ENCODE measurements at places on chromosomes 11 and 22.

DNA sequence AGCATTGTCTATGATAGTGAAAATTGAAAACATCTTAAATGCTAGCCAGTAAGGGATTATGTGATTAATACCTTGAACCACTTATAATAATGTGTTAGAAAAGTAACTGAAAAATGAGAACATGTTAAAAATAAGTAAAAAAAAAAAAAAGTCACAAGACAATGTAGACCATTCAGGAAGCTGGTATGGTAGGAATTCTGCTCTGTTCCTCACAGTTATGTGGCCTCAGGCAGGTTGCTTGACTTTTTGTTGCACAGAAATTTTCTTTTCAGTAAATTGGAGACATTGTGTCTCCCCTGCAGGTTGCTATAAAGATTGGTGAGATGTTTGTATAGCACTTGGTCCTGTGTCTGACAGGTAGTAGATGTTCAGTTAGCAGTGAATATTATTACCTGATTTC is 17.3 kb upstream of the PLET1 start:
- no peak for DNase-seq

GRCh38 chr11:93131709-93132108 is 66.1 kb downstream of the SLC36A4 start:
- no peak for DNase-seq

DNA sequence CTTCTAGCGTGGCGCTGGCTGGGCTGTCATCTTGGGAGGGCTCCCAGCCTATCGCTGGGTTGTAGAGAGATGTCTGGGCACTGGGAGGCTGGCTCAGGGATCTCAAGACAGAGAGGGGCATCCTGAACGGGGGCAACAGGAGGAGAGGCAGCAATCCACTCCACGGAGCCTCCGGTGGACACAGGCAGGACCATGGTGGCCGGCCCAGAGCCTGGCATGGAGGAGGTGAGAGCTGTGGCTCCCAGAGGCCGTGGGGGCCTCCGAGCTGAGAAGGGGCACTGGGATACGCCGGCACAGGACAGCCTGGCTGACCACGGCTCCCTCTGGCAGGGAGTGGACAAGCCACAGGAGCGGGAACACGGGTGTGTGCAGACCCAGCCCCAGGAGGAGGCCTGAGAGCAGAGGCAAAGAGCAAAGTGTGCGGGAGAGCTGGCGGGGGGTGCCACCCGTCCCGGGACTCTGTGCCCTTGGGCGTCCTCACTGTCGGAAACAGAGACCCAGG is 9.1 kb downstream of the MRGPRF start:
- DNase-seq, result no peak

GRCh38 chr11:108405706-108406105 is 61.6 kb downstream of the C11orf65 start:
- no peak for DNase-seq

DNA sequence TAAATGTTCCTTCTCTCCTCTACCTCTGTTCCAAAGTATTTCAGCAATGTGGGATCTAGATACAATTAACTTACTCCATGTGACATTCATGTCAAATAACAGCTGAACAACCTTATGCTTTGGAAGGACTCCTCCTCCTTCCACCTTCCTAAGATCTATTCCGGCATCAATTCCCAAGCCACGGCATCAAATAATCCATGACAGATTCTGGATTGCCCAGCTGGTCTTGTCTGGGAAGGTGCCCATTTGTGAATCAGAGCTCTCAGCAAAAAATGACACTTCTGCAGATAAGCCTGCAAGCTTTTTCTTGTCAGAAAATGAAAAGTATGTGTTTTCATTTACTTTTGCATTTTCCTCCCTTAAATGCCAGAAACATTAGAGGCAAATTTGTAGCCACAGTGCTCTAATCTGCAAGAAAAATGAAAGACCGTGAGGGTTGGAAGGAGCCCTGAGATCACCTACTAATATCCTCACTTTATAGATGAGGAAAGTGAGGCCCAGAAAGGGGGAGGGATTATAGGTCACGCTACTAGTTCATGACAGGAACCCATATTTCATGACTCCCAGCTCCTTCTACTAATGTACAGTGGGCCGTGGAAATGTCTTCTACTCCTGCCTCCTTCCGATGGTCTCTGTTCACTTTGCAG is 124.0 kb downstream of the ME3 start:
- DNase-seq, result no peak

DNA sequence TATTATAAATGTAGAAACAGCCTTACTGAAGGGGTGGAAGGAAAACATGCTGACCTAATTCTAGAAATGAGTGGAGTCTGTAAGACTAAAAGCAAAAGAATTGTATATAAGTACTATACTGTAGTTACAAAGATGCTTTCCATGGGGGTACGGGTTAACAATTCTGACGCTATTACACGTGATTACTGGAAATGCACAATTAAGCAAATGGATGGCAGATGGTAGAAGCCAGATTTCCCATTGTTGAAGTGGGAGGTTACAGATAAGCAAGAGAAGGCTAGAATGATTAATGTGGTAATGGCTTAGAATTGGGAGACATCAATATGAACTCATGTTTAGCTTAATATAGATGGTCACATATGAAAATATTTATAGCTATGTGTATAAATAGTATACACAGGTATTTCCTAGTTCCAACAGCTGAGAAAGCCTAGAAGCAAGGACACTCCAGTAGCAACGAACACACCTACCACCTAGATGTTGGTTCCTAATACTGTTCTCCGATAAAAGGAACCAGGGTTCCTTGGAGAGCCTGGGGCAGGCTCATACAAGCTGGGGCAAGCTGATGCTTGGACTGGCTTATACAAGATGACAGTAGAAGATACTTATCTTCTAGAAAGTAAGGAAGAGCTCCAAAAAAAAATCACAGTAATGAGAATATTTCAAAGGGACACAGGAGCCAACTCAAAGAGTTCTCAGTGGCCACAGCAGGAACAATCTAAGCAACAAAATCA is 13.5 kb downstream of the SMC1B start:
- DNase-seq, result no peak

- DNase-seq, result no peak
These were observed 107.3 kb upstream of the CEP126 start for GRCh38 chr11:101807531-101807930.

- DNase-seq, result no peak
These were observed 826 bp upstream of the PTPRJ start for GRCh38 chr11:47979378-47980087.

DNA sequence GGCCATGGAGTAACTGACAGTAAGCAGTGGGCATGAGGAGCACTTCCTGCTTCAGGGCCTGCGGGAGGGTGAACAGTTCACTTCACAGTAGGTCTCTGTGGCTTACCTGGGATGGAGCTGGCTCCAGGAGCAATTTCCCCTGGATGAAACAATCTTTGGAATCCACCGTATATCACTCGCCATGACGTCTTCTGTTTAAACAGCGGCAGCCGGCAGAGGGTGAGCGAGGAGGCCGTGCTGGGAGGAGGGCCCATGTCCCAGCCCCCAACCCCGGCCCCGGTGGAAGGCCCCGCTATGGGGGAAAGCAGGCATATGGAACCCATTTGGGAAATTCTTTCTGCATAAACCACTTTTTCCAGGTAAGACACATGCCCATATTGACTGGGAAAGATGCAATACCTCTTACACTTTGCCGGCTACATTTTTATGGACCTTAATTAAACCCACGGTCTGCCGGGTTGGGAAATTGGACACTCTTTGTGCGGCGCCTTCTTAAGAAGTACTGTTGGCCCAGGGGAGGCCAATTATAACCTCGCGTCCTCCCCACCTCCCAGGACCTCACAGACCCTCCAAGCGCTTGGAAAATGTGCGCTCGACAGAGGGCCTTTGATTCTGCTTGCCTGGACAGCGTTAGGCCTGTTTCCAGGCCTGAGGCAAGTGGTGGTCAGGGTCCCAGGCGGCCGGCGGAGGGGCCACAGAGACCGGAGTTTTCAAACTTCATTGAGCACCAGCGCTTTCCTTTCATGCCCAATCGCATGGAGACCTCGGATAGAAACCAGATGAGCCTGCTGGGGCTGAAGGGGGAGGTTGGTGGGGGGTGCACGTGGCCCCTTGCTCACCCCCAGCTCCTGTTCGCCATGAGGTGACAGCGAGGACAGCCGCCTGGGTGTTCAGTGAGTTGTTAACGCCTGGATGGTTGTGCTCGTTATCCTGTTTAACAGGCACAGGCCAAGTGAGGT is 40.4 kb downstream of the SMIM38 start:
- no peak for DNase-seq

DNA sequence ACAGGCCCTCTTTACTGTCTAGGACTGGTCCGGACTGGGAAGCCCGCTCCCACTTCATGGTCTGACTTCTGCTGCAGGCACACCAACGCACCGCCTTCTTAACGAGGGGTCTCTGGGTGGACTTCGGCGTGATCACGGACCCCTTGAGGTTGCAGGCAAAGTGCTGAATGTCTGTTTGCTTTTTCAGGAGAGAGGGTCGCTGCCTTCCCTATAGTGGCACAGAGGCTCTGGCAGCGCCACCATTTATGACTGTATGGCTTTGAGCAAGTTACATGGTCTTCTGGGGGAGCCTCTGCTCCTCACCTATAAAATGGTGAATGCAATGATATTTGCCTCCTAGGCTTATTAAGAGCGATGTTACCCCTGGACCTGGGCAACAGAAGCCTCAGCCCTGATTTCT is 1.4 kb upstream of the SCN4B start:
- no peak for DNase-seq

- DNase-seq, result no peak
These were observed 11.0 kb downstream of the TANGO2 start for GRCh38 chr22:20031732-20032406.

GRCh38 chr11:9893474-9893873 is 229.6 kb downstream of the SWAP70 start:
- no peak for DNase-seq

DNA sequence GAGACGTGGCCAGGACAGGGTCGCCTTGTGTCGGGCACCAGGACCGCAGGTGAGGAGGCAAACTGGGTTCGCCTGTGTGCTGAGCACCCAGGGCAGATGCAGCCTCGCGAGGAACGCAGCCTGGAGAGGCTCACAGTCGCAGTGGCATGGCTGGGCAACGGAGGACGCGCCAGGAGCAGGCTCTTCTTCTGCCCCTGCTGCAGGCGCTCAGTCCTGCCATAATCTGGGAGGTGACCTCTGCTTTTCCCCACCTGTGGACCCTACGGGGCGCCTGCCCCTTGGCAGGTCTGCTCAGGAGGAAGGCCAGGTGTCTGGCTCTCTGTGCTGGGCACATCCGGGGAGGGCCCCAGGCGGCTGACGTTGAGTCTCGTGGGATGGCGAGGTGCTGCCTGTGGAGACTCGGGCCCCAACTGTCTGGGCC is 1136.2 kb downstream of the BRD1 start:
- DNase-seq, result no peak

- no peak for DNase-seq
These were observed 59.9 kb downstream of the MPPED1 start for GRCh38 chr22:43471606-43472135.

- DNase-seq, result no peak
These were observed 1.4 kb upstream of the DPP3 start for GRCh38 chr11:66478729-66479393.

DNA sequence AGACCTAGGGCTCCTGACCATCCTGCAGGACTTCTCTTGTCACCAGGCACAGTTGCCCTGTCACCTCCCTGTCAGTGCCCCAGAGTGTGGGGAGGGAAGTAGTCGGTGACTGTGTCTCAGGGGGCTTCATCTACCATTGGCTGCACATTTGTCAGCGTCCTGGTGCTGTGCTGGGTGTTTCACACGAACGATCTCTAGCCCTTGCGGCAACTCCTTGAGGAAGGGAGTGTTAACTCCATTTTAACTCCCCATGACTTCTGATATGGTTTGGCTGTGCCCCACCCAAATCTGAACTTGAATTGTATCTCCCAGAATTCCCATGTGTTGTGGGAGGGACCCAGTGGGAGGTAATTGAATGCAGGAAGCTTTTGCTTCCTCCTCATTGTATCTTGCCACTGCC is 7.1 kb downstream of the TSKU start:
- no peak for DNase-seq

DNA sequence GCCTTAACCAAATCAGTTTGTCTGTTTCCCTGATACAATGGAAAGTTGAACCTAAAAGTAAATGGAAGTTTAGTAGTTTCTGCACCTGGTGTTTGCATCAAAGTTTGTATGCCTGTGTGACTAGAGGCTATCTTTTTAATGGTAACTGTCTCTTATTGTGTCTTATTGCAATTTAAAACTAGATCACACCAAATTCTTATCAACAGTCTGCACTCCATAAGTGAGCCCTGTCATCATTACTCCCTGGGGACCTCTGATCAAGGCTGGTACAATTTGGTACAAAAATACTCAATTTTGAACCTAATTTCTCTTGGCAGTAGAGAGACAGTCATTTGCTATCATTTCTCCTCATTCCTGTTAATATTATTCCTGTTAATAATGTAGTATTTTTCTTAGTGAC is 38.1 kb downstream of the ARHGAP1 start:
- no peak for DNase-seq

DNA sequence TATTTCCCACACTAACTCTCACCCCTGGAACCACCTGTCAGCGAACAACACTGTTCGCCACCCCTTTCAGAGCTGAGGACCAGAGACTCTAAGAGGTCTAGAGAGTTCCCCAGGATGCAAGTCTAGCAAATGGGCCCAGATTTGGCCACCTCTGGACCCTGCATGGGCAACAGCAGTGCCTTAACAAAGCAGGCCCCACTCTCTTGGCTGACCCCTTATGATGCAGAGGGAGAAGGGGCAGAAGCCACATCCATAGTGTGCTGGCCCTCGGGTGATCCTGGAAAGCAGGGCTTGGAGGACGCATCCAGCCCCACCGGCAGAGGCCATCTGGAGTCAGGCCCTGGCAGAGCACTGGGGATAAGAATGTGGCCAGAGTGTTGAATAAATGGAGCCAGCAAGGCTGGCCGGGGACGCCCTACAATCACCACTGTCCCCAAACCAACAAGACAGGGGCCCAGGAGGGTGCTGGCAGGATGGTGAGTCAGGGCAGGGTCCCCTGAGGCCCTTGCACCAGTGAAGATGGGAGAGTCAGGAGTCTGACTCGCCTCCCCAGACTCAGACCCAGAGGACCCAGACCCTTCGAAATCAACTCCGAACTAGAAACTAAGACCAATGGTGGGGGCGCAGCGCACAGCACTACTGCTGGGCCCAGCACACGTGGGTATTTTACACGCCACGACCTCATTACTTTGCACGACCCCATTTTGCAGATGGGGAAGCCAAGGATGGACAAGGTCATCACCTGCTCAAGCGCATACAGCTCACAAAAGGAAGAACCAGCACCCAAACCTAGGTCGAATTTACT is 6.5 kb downstream of the CSNK1E start:
- no peak for DNase-seq

- DNase-seq, result no peak
These were observed 137.5 kb upstream of the SYT13 start for GRCh38 chr11:45423475-45424120.

- DNase-seq, result no peak
These were observed 53.7 kb downstream of the SLC22A12 start for GRCh38 chr11:64644647-64645275.
